ENCODE measurements at places on chromosomes 6 and 20. TPM values are rescaled to one million over a fixed set of nuclear protein-coding genes. Genes with fewer than 3 reads are reported as not detected.

The TBXT gene
- not detected for total RNA-seq

The FAM217A gene
- total RNA-seq: not detected

GRCh38 chr6:113458368-113459010 is 398.7 kb upstream of the MARCKS start:
- no peak for DNase-seq

DNA sequence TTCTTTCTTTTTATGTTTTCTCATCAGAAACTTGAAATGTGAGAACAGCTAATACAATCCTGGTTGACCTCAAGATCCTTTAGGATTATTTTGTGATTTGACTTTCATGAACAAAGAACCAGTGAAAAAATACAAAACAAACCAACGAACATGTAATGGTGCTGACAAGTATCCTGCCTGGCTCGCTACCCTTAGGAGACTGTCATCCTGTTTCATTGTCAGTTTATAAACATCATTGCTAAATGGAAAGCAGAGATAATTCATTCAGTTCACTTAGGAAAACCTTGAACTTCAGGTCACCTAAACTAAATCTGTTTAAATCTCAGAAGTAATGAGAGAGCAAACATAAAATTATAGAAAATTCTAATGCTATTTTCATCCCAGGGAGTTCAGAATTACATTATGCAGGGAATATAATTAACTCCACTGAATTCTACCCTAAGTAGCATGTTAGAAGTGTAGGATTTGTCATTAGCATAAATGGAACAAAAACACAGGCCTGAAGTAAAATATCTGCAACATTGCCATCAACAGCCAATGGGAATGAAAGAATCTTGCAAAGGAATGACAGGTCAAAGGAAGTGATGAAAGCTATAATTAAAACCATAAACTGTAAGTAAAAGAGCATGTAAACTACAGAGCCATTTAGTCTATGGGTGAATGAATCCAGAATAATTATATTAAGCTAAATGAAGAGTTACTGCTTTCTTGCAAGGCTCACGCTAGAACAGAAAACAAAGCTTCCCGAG is 401.2 kb upstream of the MANEA start:
- DNase-seq: no peak

The TMEM217 gene
- total RNA-seq: not detected

The HUS1B gene
- total RNA-seq: 3.6 TPM

The CRISP3 gene
- total RNA-seq: not detected

The SYCP2 gene
- total RNA-seq: 0.81 TPM

- DNase-seq: no peak
Observed at GRCh38 chr6:110537208-110538123, 61.1 kb upstream of the SLC22A16 start.

DNA sequence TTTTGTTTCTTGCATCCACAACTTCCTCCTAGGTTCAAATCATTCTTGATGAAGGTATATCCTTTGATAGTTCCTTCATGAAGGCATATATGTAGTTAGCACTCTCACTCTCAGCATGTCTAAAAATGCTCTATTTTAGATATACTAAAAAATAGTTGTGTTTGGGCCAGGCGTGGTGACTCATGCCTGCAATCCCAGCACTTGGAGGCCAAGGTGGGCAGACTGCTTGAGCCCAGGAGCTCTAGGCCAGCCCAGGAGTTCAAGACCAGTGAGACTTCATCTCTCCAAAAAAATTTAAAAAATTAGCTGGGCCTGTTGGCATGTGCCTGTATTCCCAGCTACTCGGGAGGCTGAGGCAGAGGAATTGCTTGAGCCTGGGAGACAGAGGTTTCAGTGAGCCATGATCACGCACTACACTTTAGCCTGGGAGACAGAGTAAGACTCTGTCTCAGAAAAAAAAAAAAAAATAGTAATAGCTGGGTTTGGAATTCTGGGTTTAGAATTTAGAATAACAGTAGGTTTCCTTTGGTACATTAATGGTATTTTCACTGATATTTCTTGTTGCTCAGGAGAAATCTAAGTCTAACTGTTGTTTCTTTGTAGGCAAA is 7.0 kb downstream of the SERAC1 start:
- no peak for DNase-seq

All from sigmoid colon (tissue), 7 donors.